ENCODE measurements at places on chromosomes 12 and 14.
A peak's percentile ranks its signal among the peaks of the same experiment; 100 is the strongest.

DNA sequence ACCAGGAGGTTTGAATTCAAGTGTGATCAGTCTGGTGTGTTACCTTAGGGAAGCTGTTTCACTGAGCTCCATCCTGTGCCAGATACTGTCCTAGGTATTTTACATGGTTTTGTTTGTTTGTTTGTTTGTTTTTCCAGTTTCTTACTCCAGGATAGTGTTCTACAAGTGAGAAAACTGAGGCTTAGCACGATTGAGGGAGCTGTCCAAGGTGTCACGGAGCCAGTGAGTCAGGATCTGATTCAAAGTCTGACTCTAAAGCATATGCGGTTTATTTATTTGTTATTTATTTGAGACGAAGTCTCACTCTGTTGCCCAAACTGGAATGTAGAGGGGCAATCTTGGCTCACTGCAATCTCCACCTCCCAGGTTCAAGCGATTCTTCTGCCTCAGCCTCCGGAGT, 79.7 kb upstream of the GNG2 start:
- no peak for DNase-seq

GRCh38 chr12:123754041-123754772, 7.9 kb upstream of the DNAH10 start:
- no peak for DNase-seq

DNA sequence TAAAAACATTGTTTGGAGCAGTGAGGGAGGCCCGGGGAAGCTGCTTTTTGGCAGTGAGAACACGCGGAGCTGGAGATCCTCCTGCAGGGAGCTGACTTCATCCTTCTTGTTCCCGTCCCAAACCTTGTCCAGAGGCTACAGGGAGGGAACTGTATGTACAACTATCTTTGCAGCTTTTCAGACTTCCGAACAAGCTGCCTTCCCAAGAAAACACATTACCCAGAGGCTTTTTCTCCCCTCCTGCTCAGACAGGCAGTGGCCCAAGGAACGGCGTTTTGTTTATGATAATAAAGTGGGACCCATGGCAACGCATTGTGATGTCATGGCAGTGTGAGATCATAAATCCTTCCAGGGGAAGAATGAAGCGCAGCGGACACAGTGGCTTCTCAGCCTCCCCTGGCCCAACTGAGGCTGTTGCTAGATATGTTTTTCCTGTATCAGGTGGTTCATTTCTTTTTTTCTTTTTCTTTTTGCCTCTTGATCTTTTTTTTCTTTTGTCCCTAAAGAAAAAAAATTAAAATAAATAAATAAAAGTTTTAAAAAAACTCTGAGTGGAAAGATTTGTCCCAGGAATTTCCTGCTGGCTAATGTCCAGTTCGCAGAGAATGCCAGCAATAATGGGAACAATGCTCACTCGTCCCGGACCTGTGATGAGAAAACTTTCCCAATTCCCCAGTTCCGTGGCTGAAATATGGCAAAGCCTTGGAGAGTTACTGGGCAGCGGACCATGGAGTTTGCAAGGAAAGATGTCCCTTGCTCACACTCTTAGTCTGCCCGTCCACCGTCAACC, 103.4 kb upstream of the MAP1LC3B2 start:
- DNase-seq: peak; percentile 85

DNA sequence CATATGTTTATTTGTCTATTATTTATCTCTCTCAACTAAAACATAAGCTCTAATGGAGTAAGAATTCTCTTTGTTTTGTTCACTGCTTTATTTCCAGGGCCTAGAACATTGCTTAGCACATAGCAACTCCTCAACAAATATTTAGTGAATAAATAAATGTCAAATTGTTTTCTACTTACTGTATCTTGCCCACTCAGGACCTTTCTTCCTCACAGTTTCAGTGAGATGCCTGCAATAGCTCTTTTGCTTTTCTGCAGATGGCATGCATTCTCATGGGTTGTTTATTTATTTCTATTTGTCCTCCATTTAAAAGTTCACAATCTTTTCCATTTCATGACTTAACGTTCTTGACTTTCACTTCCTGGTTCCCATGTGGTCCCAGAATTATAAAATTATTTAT, 94.9 kb upstream of the TTC7B start:
- no peak for DNase-seq

DNA sequence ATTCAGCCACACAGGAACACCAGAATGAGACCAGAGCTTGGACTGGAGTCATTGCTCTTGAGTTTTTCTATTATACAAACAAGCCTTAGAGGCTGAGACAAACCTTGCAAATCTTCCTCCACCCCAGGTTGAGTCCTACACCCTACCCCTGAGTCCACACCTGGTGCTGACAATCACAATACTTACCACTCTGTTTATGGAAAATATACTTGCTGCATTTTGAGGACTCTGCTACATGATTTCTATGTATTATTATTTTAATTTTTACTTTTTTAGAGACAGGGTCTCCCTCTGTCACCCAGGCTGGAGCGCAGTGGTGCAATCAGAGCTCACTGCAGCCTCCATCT, 101.4 kb downstream of the EGLN3 start:
- DNase-seq: no peak

DNA sequence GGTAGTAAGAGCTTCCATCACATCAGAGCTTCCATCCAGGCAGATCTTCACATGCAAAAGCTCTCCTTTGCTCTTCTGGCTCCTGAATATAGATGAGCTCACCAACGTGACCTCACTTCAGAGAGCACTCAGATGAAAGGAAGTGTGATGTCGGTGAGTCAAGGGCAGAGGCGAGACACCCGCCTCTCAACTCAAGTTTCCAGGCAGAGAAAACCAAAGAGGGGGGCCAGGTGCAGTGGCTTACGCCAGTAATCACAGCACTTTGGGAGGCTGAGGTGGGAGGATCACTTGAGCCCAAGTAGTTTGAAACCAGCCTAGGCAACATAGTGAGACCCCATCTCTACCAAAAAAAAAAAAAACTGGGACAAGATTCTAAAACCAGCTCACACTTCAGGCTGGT, 126.9 kb downstream of the DUSP6 start:
- DNase-seq: no peak

DNA sequence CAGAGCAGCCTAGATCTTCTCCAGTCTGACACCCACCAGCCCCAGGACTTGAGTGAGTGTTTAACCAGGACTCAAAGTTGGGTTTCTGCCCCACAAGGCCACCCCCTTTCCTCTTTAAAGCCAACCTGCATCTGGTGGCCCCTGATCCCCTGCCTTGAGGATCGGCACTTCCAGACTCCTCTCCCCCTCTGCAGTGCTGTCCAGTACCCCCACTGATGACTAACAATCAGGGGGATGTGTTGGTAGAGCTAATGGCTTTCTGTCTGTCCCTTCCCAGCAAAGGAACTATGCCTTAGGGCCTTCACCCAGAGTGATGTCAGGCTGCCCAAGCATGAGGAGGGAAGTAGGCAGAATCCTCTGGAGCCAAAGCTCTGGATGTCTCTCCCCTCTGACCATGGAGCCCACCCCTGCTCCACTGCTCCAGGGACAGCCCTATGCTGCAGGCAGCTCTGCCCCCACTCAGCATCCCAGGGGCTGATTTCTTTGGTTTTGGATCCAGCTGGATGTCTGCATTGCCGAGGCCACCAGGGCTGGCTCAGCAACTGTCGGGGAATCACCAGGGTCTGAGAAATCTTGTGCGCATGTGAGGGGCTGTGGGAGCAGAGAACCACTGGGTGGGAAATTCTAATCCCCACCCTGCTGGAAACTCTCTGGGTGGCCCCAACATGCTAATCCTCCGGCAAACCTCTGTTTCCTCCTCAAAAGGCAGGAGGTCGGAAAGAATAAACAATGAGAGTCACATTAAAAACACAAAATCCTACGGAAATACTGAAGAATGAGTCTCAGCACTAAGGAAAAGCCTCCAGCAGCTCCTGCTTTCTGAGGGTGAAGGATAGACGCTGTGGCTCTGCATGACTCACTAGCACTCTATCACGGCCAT, 42.9 kb downstream of the DAD1 start:
- no peak for DNase-seq

- DNase-seq: no peak
Observed at GRCh38 chr12:53078425-53079225, 565 bp downstream of the SPRYD3 start.

- no peak for DNase-seq
Observed at GRCh38 chr14:99075061-99075460, 196.9 kb downstream of the BCL11B start.

GRCh38 chr12:105325117-105325516, 5.4 kb upstream of the C12orf75 start:
- no peak for DNase-seq

DNA sequence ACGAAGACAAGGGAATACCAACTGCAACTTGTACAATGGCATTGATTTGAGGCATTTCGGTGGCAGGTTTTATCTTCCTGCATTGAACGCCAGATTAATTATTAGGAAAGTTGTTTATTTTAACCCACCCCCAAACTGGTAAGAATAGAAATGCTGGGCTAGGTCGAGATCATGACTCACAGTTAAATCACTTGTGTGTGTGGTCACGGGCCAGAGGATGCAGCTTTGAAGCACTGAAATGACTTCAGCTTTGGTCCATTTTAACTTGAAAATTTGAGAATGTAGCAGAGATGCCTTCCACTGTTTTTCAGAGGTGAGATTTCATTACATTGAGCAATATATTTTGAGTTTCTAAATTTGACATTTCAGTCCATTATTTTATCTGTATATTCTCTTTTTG, 23.6 kb upstream of the KCNH3 start:
- DNase-seq: peak; percentile 32

DNA sequence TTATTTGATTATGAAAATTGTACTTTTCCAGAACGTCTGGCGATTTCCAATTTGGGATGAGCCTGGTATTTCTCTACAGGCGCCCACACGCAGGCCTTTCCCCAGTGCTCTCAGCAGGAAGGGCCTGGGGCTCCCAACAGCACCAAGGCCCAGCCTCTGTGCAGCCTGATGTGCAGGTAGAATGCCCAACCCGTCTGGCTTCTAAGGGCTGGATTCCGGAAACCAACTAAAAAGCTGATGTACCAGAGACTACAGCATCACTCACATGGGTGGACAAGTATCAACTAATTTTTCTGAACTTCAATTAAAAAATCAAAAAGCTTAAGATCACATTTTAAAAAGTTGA, 25.8 kb downstream of the CDC42BPB start:
- no peak for DNase-seq

GRCh38 chr12:80377140-80377794, 66.8 kb upstream of the PTPRQ start:
- DNase-seq: no peak

All from AG09319 (cell line).